Breast epithelium (tissue), 4 donors: ENCODE measurements at places on chromosomes 13 and 19. TPM values are rescaled to one million over a fixed set of nuclear protein-coding genes. Genes with fewer than 3 reads are reported as not detected.

- no peak for DNase-seq
Observed at GRCh38 chr13:34108410-34108809, 290.5 kb downstream of the RFC3 start.

APC2 gene
- under 0.01 TPM for total RNA-seq

DNA sequence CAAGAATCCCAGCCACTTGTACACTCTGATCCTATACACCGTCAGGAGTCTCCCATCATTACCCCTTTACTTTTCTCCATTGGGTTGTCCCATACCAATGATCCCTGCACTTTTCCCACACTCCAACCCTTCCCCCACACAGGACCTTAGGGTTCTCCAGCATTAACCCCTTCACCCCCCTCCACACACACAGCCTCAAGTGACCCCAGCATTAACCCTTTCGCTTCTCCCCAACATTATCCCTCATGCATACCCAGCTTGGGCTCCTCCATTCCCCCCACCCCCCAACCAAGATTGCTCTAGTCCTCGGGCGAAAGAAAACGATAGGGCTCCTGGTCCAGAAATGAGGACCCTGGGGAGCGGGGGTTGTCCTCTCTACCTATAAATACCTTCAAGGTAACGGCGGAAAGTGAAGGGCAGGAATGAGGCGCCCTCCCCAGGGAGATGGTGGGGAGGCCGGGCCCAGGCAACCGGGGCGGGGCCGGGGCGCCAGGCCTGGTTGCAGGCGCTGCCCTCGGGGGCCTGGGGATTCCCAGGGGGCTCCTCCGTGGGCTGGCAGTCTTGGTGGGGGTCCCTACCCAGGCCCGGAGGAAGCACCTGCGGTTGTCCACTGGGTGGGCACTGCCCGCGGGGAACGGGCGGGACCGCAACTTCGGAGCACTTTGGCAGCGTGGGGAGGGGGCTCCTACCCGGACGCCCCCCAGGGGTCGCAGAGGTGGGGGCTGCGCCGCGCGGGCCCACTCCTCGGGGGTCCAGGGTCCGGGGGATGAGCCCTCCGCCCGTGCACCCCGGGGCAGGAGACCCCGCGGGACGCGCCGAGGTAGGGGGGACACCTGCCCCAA, 757 bp downstream of the WIZ start:
- DNase-seq = no peak

DPF1 gene
- total RNA-seq = not detected

TMC4 gene
- 0.48 TPM for total RNA-seq
